ENCODE measurements at places on chromosomes 1 and 21.

DNA sequence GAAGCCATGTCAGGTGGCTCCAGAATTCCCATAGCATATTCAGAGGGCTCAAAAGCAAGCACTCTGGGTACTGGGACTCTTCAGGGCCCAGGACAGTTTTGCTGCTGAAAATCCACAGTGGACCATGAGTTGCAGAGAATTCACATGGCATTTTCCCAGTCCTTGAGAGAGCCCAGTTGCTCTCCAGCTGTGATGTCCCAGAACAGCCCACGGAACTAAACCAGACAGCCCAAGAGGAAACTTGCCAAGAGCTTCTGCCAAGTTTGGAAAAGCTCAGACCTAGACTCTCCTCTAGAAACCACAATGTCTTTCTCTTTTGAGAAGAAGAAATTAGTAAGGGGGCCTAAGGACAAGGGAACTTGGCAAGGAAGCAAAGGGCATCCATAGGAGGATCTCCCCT, 69.4 kb downstream of the RGS2 start:
- no peak for DNase-seq

GRCh38 chr1:150577557-150578271, 1.7 kb downstream of the MCL1 start:
- DNase-seq: no peak

DNA sequence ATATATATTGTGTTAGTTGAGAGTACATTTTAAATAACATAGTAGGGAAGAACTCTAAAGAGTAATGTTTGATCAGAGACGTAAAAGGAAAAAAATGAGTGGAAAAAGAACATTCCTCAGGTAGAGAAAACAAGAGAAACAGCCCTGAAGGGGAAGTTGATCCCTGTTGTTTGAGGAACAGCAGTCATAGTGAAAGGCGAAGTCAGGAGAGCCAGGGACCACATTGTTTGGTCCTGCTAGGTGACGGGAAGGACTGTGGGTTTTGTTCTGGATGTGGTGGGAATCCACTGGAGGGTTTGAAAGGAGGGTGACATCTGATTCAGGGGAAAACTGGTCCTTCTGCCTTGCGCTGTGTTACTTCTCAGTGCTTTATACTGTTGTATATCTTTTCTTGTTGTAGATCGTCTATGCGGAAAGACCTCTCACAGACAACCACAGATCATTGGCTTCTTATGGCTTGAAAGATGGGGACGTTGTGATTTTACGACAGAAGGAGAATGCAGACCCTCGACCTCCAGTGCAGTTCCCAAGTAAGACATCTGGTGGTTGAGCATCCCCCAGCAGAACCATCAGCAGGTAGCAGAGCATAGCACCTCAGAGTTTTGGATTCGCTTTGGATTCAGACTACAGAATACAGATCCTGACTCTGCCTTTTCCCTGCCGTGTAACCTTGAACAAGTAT, 9.2 kb downstream of the DDI2 start:
- no peak for DNase-seq

- DNase-seq: no peak
Observed at GRCh38 chr1:154664331-154665002, 56.5 kb upstream of the ADAR start.
